CD4-positive, alpha-beta T cell treated with Interleukin-15 for 4 hours (primary cell): ENCODE measurements at places on chromosomes 5 and 9.

- DNase-seq, result no peak
Observed at GRCh38 chr9:92763721-92764380, 782 bp downstream of the BICD2 start.

- DNase-seq, result no peak
Observed at GRCh38 chr9:89747596-89747995, 142.8 kb downstream of the GADD45G start.

DNA sequence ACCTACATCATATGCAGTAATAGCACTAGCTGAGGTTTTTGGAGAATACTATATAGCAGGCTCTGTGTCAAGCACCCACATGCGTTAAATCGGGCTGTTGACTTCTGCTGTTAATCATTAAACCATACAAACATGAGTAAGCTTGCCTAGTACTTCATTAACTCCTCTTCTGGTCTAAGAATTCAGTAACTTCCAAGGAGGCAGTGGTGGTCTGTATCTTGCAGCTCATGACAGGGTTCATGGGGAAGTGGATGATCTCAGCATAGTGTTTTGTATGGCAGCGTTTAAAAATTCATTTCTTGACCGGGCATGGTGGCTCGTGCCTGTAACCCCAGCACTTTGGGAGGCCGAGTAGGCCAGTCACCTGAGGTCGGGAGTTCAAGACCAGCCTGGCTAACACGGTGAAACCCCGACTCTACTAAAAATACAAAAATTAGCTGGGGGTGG lies at the start of gene HAVCR1:
Gene HAVCR1 (minus strand): TSS at position 24 of the 447 bp plus-strand sequence. CDS start 1,173 bp downstream, outside the sequence.
- no peak for DNase-seq

- no peak for DNase-seq
Observed at GRCh38 chr9:14289916-14290315, 24.0 kb downstream of the NFIB start.

GRCh38 chr5:138141734-138142133 lies 2.5 kb upstream of the NME5 start:
- DNase-seq, result no peak

DNA sequence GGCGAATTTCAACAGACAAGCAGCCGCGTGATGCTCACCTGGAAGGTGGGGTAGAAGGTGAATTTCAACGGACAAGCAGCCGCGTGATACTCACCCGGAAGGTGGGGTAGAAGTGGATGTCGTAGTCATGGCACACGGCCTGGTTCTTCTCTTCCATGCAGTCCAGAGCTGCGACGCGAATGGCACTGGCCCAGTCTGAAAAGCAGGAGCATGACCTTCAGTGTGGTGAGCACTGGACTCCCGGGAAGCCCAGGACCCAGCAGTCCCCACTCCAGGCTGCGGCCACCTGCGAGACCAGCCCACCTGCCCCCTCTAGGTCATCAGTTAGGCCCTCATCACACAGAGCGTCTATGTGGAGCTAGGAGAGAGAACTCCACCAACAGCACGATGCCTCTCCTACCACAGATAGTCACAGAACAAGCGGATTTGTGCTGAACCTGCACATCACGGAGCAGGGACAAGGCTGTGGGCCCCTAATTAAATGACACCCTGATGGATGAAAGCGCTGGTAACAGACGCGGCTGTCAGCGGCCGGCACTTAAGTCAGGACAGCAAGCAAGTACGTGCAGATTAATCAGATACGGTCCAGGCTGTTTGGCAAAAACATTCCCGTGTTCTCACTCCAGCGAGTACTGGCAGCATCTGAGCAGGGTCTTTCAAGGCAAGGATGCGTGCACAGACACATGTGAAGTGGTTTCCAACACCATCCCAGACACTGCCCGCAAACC lies 18.8 kb downstream of the QSOX2 start:
- DNase-seq, result no peak

DNA sequence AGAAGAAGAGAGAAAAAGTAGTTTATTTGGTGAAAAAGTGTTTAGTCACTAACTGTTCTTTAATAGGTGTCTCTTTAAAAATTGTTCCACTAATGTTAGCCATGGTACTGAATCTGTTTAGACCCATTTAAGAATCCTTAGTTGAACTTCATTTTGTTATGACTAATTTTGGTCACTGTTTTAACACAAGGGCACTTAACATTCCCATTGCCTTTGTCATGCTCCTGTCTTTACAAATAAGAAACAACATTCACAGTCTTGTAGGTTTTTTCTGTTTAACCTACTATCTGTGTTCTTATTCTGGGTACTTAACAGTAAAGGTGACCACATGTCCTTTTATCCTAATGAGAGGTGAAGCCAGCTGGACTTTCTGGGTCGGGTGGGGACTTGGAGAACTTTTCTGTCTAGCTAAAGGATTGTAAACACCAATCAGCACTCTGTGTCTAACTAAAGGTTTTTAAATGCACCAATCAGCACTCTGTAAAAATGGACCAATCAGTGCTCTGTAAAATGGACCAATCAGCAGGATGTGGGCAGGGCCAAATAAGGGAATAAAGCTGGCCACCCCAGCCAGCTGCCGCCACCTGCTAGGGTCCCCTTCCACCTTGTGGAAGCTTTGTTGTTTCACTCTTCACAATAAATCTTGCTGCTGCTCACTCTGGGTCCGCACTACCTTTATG lies 116.7 kb downstream of the WDR70 start:
- no peak for DNase-seq

DNA sequence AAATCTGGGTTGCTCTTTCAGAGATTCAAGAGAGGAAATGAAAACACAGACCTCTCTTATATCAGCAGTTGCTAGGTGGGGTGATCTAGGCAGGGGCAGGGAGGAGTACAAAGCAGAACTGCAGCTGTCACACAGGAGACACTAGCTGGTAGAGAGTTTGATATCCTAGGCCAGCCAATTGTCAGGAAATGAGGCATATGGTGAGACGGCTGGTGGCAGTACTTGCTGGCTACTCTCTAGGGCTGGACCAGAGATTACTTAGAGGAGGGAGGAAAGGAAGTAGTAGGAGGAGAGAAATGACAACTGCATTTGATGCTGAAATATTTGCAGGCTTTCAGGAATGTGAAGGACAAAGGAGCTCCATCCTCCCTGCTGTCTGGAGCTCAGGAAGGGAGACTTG lies 113.8 kb downstream of the TRIM32 start:
- DNase-seq, result no peak

DNA sequence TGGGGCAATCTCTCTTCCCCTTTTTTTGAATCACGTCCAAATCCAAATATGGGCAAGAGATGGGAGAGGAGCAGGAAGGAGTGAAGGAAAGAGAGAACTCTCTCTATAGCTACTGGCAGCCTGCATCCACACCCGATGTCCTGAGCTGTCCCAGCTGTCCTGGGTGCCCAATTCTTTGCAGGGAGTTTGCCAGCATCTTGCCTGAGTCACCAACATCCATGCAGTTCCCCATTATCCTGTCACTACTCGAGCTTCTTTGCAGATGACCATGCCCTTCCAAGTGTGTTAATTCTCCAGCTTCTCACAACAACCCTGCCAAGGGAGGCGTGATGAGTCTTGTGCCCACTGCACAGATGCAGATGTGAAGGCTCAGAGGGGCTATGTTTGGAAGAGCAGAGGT lies 127.1 kb downstream of the NSG2 start:
- no peak for DNase-seq

GRCh38 chr5:10856683-10857337 lies 95.8 kb upstream of the DAP start:
- DNase-seq, result no peak

DNA sequence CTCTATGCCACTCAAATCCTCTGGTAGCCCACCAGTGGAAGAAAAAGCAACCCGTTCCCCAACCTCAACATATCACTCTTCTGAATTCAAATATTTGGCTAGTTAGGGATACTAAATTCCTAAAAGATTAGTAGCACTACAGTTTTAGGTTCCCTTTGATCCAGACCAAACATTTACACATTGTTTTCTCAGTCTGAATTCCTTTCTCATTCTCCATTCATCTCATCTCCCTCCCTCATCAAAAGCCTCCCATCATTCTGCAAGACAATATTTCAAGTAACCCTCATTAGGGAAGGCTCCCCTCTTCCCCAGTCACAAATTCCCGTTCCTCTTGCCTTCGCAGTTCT lies 26.3 kb downstream of the ADAM19 start:
- DNase-seq, result no peak

GRCh38 chr9:114259798-114260523 lies 62.9 kb upstream of the ORM1 start:
- DNase-seq, result no peak

- DNase-seq, result no peak
Observed at GRCh38 chr9:91659529-91660495, 236.2 kb upstream of the NFIL3 start.

GRCh38 chr5:157984611-157985010 lies 125.7 kb upstream of the CLINT1 start:
- no peak for DNase-seq

DNA sequence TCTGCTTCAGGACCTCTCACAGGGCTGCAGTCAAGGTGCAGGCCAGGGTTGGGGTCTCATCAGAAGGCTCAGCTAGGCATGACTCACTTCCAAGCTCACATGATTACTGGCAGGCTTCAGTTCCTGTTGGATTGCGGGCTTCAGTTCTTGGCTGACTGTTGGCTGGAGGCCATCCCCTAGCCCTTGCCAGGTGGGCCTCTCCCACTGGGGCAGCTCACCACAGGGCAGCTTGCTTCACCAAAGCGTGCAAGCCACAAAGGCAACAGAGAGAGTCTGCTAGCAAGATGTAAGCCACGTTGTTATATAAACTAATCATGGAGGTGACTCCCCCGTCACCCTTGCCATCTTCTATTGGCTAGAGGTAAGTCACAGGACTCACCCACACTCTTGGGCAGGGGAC lies 14.4 kb downstream of the CPLX2 start:
- DNase-seq, result no peak

GRCh38 chr5:164053123-164053522 lies 547.7 kb downstream of the MAT2B start:
- DNase-seq, result no peak

- no peak for DNase-seq
Observed at GRCh38 chr5:36689225-36689624, 82.8 kb downstream of the SLC1A3 start.

- DNase-seq, result no peak
Observed at GRCh38 chr9:36093384-36093783, 43.1 kb upstream of the GLIPR2 start.

- DNase-seq, result no peak
Observed at GRCh38 chr5:52560366-52560765, 227.3 kb upstream of the ITGA1 start.

GRCh38 chr5:9653811-9654210 lies 23.7 kb upstream of the TAS2R1 start:
- DNase-seq, result no peak

DNA sequence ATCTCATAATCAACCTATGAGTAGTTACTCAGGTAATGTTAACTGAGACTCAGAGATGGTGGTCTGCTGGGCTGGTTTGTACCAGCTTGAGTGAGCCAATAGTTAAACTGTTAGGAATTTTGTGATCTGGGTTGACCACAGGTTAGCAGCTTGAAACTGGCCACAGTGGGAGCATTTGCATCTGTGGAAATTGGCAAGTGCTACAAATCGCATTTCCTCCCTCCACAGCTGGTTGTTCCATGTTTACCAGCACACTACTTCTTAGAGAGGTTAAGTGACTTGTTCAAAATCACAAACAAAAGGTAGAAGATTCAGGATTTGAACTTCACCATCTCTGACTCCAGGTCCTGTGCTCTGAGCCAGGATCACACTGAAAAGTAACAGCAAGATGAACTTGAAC lies 446.9 kb upstream of the CLINT1 start:
- DNase-seq, result no peak

GRCh38 chr9:78909566-78909965 lies 612.6 kb downstream of the PSAT1 start:
- no peak for DNase-seq

DNA sequence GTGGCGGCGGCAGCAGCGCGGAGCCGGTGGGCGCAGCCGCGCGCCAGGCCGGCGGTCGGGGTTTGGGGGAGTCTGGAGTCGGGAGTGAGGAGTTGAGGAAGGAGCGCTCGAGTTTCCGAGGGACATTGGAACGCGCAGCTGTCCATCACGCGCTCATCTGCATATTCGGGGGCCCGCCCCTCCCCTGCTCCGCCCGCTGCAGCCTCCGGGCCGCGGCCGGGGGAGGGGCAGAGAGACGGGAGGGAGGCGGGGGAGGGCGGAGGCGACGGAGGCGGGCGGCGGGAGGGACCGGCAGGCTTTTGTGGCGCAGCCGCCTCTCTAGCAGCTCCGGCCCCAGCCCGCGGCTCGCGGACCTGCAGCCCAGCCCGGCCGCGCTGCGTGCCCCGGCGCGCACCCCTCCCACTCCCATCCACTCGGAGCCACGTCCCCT lies at the start of gene IRX2:
Gene IRX2 (minus strand): TSS at position 86 of the 430 bp plus-strand sequence. CDS start 264 bp downstream, outside the sequence.
- DNase-seq, result no peak

DNA sequence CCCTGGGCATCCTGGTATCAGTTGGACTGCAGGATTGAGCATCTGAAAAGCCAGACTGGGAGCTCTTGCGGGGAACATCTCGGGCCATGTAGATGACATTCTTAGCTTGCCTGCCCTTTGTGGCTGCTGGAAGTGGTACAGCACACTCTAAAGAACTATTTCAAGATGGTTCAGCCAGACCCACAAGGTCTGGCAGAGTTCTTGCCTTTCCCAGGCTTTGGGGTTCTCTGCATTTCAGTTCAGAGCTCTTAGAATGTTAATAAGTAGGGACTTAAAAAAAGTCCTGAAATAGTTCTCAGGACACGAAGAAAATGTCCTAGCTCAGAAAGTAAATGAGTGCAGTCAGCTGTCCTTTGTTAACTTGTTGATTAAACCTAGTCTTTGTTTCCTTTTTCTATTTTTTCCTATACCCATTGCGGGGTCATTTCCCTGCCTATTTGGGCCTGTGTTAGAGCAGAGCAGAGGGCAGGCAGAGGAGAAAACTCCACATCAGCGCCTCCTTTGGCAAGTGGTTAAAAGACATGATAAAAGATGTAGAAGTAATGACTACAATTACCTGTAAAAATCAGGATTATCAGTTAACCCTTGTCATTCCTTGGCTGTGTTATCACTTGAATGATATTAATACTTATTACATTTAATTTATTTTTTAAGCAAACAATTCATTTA lies 291.5 kb downstream of the ZSWIM6 start:
- no peak for DNase-seq

DNA sequence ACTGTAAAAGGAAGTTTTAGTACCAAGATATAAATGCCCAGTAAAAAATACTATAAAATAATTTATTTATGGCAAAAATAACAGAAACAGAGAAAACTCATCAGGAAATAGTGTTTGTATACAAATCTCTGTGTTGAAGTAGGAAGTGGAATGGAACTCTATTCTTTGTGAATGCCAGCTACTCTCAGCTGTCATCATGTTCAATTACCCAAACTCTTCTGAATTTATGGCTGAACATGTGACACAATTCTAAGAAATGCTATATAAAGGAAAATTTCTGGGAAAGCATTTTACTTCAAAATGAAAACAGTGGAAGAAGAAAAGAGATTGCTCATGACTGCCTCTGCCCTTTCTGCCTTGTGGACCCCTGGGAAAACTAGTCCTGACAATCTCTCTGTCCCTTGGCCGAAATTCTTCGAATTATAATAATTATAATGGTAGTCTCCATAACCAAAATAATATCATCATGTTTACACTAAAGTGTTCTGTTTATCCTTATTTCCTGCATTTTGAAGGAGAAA lies 522.3 kb upstream of the ST8SIA4 start:
- DNase-seq, result no peak

- no peak for DNase-seq
Observed at GRCh38 chr5:72390836-72391235, 70.7 kb downstream of the PTCD2 start.

- DNase-seq, result no peak
Observed at GRCh38 chr5:115194676-115195075, 25.0 kb upstream of the TRIM36 start.

GRCh38 chr5:74328221-74328630 lies 312.3 kb downstream of the ENC1 start:
- DNase-seq, result no peak
